Activated CD4-positive, alpha-beta T cell treated with anti-CD3 and anti-CD28 coated beads for 1 hour (primary cell): ENCODE measurements at places on chromosomes 7 and 10.

DNA sequence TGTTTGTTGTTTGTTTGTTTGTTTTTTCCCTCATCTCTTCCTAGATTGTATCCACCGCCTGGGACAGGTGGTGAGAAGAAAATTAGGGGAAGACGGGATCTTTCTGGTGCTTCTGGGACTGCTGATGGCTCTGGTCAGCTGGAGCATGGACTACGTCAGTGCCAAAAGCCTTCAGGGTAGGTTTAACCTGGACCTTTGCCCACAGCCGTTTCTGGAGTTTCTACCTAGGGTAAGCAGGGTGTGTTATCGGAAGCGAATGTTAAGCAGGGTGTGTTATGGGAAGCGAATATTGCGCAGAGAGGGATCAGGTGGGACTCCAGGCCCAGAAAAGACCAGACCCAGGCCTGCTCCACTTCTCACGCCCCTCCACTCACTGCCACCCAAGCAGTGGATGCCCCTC is 4.7 kb downstream of the CLCN1 start:
- DNase-seq = no peak

DNA sequence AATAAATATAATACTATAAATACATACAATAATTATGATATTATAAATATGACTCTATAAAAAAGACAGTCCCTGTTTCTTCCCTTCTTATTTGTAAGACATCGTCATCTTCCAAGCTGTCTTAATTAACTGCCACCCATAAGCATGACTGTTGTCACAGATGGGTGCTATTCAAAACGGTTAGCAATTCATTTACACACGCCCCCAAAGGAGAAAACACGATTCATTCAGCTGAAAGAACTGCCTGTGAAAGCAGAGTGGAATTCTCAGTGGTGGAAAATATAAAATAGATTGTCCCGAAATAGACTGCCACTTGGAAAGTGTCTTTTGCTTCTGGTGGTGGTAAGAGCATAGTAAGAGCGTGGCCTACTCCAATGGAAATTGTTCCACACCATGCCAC is 48.9 kb upstream of the ELMO1 start:
- no peak for DNase-seq

DNA sequence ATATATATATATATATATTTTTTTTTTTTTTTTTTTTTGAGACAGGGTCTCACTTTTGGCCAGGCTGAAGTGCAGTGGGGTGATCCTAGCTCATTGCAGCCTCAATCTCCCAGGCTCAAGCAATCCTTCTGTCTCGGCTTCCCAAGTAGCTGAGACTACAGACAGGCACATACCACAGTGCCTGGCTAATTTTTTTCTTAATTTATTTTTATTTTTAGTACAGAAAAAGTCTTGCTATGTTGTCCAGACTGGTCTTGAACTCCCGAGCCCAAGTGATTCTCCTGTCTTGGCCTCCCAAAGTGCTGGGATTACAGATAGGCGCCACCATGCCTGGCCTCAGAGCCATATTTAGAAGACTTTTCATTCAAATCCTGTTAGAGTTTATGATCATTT is 79.6 kb downstream of the PRTFDC1 start:
- DNase-seq = no peak

DNA sequence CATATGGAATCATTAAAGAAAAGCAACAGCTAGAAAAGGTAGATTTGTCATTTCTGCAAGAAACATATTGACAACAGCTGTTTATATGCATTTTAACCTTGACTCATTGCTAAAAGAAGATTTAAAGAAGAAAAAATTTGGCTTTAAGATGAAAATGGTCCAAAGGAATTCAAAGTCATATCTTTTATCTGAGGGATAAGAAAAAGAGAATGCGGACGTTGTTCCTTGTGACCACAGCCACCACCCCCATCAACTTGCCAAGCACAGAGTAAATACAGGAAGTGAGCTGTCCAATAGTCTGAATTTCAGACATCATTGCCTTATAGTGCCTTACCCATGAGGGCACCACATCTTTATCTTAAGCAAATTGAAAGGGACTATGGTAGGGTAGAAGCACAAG is 7.3 kb upstream of the CRPPA start:
- no peak for DNase-seq

GRCh38 chr7:158816995-158817394 is 12.3 kb downstream of the ESYT2 start:
- no peak for DNase-seq

GRCh38 chr10:132139526-132139925 is 47.2 kb upstream of the DPYSL4 start:
- no peak for DNase-seq

DNA sequence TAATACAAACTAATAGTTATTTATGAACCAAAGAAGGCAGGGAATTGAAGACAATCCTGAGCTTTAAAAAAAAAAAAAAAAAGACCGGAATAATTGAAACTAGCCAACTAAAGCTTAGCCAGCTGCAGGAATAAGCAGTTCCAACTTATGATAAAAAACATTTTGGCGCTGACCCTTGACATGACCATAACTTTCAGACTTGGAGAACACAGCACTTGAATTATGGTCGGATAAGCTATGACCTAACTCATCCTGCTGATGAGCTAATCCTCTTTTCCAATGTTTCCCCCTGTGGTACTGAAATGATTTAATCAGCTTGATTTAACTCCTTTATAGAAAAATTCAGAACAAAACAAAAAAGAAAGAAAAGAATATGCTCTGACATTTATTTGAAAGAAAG is 181.8 kb downstream of the DGKB start:
- no peak for DNase-seq

DNA sequence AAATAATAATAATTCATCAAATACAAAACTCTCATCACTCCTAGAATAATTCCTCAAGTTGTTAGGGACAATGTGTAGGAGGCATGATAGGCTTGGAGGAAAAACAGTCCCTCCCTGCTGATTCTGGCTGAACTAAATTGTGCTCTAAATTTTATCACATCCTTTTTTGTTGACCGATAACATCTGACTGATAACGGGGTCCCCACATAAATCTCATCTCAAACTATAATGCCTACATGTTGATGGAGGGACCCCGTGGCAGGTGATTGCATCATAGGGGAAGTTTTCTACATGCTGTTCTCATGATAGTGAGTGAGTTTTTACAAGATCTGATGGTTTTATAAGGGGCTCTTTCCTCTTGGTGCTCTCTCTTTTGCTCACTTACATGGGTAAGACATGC is 1043.5 kb upstream of the SORCS1 start:
- no peak for DNase-seq

DNA sequence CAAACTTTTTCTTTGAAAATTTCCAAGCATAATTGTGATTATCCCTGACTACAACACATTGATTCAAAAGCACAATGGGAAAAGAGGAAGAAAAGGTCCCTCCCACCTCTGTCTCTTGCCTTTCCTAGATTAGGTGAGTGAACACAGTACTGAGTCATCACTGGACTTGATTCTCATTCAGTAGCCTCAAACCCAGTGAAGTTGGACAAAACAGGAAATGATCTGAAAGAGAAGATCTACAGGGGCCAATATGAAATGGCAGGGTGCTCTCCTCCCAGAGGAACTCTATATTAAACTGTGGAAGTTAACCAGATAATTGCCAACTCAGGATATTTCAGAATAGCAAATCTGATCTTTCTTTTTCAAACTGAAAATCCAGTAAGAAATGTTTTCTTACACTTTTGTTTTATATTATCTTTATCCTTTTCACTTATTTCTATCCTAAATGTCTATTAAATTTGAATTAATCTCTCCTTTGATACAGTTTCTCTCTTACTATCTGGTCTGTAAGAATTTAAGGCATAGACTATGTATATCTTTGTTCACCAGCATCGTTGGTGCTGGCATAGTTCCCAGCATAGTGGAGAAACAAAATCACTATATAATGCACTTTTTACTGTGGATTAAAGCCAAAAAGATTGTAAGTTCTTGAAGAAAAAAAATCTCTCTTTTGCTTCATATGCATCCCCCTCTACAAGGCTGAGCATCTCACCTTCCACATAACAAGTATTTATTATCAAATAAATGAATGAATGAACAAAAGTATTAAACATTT is 41.4 kb upstream of the IKZF1 start:
- DNase-seq = no peak

DNA sequence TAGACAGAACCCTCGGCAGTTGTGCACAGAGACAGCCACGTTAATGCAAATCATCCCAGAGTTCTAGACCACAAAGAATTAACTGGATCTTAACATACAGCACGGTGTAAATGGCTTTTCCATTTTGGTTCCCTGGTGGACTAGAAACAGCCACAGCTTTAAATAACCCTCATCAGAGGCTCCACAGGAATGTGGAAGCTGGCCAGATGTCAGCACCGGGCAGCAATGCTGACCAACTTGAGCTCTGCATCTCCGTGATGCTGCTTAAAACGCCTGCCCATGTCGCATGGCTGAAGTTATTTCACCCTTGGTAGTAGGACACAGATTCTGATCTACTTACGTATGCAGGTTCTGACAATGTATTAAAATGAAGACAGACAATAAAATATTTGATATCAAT is 24.5 kb downstream of the RSU1 start:
- no peak for DNase-seq

- DNase-seq = no peak
Measured at GRCh38 chr10:48215486-48216203, 58.9 kb downstream of the FRMPD2 start.

- DNase-seq = no peak
Measured at GRCh38 chr10:79230328-79230830, 116.9 kb upstream of the PPIF start.

DNA sequence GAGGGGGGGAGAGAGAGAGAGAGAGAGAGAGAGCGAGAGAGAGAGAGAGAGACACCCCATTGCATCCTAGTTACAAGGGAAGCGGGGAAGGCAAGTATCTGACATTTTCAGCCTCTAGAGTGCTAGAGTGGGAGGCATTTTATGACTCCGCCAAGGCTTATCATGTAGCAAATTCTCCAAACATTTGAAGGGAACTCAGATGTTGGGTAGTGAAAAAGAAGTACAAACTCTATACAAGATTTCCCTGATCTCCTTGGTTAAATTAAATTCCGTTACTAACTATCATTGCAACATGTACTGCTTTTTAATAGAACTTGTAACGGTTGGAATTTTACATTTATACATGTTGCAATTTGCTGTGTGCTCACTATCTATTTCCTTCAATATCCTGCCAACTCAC is 83.4 kb upstream of the FAM3C start:
- no peak for DNase-seq

DNA sequence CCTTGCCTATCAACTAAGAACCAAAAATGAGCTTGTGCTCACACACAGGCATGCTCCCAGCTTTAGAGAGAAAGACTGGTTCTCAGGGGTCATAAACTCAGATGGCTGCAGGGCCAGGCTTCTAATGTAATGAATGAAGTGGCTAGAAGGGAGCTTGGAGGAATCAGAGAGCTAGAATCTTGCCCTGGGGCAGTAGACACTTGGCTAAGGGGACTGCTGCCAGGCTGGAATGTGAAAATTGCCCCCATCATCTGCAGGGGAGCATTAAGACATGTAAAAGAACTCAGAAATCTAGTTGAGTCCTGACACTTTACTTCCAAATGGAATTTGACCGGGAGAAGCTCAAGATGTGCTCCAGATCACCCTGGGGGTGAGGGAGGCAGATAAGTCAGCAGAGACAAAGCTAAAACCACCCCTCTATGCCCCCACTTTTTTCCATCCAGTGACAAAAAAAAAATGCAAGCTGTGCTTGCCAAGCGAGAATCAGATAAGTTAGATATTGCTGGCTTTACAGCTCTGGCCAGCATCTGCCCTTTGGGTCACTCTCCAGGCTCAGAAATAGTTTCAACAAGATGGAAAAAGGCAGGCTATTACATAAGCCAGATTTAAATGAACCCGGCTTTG is 2.3 kb upstream of the SLC16A9 start:
- DNase-seq = no peak

- no peak for DNase-seq
Measured at GRCh38 chr10:30116041-30116491, 56.7 kb upstream of the JCAD start.

- DNase-seq = no peak
Measured at GRCh38 chr7:114660126-114660486, 245.5 kb downstream of the FOXP2 start.

- no peak for DNase-seq
Measured at GRCh38 chr10:60626037-60626436, 152.2 kb upstream of the CDK1 start.

GRCh38 chr7:111357691-111358090 is 204.6 kb downstream of the IMMP2L start:
- DNase-seq = no peak

- DNase-seq = no peak
Measured at GRCh38 chr10:78357141-78358063, 323.7 kb downstream of the RPS24 start.

DNA sequence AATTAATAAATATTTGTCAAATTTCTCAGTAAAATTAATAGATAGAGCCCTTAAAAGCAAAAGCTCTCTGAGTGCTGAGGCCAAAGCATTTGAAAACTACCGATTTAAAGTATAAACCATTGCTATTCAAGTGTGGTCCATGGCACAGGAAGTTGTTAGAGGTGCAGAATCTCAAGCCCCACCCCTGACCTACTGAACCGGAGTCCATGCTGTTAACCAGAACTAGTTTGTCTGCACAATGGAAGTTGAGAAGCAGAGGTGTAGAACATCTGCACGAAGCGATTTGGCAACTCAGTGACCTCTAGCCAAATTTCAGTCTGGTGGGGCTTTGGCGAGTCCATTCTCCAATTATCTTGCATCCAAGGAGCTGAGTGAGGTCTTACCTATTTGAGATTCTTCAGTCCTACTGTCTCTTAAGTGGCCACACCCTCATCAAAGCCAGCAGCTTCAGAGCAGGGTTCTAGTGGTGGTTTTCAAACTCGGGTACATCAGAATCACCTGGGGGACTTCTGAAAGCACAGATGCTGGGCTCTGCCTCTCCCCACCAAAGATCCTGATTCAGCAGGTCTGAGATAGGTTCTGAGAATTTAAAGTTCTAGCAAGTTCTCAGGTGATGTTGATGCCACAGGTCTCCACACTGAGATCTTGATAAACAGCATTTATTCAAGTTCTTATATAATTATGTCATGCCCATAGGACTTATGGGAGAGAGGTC is 96.8 kb upstream of the SAMD8 start:
- DNase-seq = no peak

DNA sequence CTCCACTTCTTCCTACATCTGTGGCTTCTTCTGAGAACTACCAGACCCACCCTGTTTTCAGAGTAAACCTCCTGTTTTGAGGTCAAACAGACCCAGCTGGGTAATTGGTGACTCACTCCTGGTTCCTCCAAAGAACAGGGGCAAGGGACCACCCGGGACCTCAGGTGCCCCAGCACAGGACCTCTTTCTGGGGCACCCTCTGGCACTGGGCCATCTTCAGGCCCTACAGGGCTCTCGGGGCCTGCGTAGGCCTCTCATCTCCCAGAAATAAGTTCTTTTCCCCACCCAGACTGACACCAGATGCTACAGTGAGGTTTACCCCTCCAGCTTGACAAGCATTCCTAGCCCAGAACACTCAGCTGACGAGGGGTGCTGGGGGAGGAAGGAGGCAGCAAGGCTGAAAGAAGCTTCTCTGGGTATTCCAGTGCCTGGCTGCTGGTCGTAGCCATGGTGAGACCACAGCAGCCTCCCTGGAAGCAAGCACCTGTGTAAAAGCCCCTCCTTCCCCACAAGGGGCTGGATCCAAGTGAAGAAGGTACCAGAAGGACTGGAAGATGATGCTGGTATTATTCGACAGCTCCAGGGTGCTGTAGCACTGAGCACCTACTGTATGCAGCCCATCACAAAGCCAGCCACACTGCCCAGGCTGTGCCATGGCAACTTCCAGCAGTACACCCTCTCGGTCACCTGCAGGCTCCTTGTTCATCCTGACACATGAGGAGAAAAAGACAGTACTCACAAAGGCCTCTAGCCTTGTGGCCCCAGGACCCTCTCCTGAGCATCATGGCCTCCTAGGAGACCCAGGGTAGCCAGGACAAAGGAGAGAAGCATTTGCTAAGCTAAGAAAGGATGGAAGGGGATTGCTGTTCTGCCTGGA is 47.4 kb downstream of the ALOX5 start:
- DNase-seq = no peak

- no peak for DNase-seq
Measured at GRCh38 chr7:110186334-110186733, 904.6 kb upstream of the LRRN3 start.
